ENCODE measurements at places on chromosomes 2 and 18. TPM values are rescaled to one million over a fixed set of nuclear protein-coding genes. Genes with fewer than 3 reads are reported as not detected.

- DNase-seq, result no peak
Measured at GRCh38 chr2:75703589-75704287, 7.0 kb downstream of the GCFC2 start.

GRCh38 chr2:24175631-24176187, 856 bp downstream of the FAM228A start:
- DNase-seq, result no peak

DNA sequence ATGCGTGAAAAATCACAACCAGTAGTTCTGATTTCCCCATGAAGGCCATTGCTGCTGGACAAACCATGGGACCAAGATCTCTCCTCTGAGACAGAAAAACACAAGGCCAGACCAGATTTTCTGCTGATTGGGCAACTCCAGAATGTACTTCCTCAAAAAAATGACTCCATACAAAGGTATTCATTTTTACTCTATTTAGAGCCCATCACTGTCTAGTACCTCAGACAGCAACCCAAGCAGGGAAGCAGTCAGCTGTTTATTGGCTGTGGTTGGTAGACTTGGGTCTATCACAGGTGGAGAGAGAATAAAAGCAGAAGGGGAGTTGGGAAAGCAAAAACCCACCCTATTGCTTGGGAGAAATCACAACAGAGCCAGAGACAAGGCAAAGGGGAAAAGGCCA, 219.9 kb downstream of the PIK3C3 start:
- peak; percentile 13 for DNase-seq

DNA sequence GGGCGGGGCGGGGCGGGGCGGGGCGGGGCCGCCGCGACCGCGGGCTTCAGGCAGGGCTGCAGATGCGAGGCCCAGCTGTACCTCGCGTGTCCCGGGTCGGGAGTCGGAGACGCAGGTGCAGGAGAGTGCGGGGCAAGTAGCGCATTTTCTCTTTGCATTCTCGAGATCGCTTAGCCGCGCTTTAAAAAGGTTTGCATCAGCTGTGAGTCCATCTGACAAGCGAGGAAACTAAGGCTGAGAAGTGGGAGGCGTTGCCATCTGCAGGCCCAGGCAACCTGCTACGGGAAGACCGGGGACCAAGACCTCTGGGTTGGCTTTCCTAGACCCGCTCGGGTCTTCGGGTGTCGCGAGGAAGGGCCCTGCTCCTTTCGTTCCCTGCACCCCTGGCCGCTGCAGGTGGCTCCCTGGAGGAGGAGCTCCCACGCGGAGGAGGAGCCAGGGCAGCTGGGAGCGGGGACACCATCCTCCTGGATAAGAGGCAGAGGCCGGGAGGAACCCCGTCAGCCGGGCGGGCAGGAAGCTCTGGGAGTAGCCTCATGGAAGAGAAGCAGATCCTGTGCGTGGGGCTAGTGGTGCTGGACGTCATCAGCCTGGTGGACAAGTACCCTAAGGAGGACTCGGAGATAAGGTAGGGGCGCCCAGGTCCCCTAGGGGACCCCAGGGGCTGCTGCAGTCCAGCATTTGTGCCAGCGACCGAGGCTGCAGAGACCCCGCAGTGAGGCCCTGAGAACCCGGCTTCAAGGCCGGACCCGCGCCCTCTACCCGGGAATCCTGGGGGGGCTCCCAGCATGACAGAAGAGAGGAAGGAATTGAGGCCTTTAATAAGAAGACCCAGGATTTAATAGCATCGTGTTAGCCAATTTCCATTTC, at the start of gene KHK:
Gene KHK, plus strand, starts transcription at position 49 of the 870 bp plus-strand sequence. Its CDS starts 488 bp downstream, at position 537.
- DNase-seq, result no peak

DNA sequence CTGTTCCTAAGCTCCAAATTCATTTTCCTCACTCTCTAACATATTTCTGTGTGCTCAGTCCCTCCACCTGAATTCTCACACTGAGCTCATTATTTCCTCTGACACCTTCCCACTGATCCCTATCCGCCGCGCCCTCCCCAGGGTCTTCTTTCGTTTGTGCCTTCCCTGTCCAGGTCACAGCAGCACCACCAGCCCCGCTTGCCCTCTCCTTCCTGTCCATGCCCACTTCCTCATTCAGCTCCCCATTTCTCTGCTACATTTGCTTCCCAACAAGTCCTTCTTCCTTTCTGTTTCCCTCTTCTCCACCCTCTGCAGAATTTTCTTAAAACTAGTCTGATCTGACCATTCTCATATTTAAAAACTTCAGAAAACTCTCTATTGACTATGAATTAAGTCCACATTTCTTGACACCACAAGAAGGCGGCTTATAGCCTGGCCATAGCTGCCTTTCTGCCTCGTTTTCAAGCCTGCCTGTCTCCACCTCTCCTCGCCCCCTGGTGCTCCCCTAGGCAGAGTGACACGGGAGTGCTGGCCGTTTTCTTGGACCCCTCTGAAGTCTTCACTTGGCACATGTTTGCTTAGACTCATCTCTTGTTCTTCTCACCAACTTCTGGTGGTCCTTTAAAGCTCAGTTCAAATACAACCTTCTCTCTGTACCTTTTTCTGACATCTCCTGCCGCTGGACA, 138.7 kb upstream of the BOD1L2 start:
- DNase-seq, result no peak

- DNase-seq, result no peak
Measured at GRCh38 chr2:671787-672605, 5.2 kb downstream of the TMEM18 start.

Gene ZNF396
- 1.5 TPM for total RNA-seq

Gene RAD51AP2
- 0.10 TPM for total RNA-seq

Gene GKN2
- total RNA-seq, result not detected

Gene RTP5
- not detected for total RNA-seq
